Gastroesophageal sphincter (tissue), 4 donors: ENCODE measurements at places on chromosomes 5 and 9.

- ATAC-seq = no peak
- no peak overlapping the region for H3K27ac ChIP-seq
- no peaks in the 10 kb centered on the region for H3K27me3 ChIP-seq
- H3K4me1 ChIP-seq = peaks cover 8% of the 10 kb centered on the region
- no peaks in the 10 kb centered on the region for H3K36me3 ChIP-seq
Observed at GRCh38 chr9:15229409-15229808, 77.6 kb downstream of the TTC39B start.

GRCh38 chr5:11040345-11040744 is 279.3 kb upstream of the DAP start:
- H3K36me3 ChIP-seq = no peaks in the 10 kb centered on the region
- no peaks in the 10 kb centered on the region for H3K4me1 ChIP-seq
- no peak overlapping the region for H3K4me3 ChIP-seq
- no peak for ATAC-seq
- no peak overlapping the region for H3K27ac ChIP-seq

- no peak overlapping the region for H3K27ac ChIP-seq
- no peaks in the 10 kb centered on the region for H3K4me1 ChIP-seq
- no peak overlapping the region for H3K4me3 ChIP-seq
- H3K36me3 ChIP-seq = no peaks in the 10 kb centered on the region
- no peaks in the 10 kb centered on the region for H3K27me3 ChIP-seq
- ATAC-seq = no peak
Observed at GRCh38 chr9:129839324-129840023, 4.2 kb downstream of the USP20 start.

DNA sequence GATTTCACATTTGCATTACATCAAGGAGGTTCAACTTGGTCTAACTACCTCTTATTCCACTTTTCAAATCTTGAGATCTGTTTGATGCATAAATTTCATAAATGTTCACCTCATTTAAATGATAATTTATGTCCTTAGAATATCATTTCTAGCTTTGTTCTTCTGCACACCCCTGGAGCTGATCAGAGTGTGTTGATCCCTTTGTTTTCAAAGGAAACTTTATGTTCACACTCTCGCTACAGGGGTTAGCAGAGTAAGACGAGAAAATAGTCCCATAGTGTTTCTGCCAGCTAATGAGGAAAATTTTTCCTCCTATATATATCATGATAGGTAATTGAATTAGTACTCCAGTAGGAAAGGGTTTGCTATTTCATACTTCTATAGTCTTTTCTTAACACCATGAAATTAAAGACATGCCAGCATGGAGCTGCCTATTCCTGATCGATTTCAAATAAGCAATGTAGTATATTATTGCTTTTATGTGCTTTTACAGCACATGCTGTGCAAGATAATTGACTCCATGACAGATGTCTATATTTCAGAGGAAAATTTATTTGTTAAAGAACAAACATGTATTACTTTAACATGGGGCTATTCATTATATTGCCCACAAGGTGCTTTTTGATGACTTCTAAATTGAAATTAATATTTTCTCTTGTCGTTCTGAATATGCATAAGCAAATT is 4.8 kb upstream of the PAM start:
- H3K27ac ChIP-seq = no peak overlapping the region
- no peak for ATAC-seq
- H3K4me1 ChIP-seq = peaks cover 12% of the 10 kb centered on the region
- no peaks in the 10 kb centered on the region for H3K36me3 ChIP-seq
- H3K4me3 ChIP-seq = no peak overlapping the region
- H3K27me3 ChIP-seq = no peaks in the 10 kb centered on the region
